ENCODE measurements at places on chromosomes 2 and 18.

DNA sequence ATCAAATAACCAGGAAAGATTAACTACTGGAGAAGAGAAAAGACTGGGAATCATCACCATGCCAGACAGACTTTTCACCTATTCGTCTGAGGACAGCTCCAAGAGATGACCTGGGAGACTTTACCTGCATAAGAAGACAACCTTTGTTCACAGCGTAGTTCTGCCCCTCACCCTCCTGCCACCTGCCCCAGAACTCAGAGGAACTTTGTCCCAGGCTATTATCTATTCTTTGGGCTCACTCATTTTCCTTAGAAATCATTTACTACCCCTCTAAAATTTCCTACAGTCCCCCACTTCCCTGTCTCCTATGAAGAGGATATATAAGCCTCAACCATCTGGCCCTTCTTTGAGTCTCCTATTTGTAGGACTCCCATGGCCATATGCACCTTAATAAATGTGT, 19.3 kb upstream of the COPS8 start:
- no peak for DNase-seq

- DNase-seq, result peak; percentile 8
These were observed 779.2 kb downstream of the CNTNAP5 start for GRCh38 chr2:124804014-124804940.

DNA sequence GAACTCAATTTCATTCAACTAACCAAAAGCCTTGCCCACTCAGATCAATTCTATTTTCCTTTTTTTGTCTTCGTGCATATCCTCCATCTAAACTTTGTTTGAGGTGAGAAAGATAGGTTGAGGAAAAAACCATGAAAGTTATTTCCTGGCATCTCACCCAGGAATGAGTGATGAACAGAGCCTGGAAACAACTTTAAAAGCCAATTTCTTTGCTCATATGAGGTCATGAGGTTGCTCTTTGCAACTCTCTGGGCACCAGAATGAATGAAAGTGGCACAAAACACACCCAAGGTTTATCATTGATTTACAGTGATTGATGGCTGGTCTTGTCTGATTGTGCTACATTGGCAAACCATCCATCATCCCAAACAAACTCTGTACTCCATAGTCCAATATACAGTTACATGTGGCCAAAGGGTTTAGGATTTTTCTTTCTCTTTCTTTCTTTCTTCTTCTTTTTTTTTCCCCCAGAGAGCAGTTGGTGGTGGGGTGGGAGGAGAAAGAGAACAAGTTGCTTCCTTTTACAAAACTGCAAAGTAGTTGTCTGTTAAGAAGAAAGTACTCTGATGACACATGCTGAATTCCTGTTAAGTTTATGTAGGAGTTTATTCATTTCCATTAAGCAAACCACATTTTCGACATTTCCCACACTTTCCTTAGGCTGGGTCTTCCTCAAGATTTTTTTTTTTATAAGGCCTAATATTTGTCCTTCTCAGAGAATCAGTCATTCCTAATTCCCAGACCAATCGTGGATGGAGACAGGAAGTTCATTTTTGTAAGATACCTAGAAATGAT, 575.9 kb upstream of the ZEB2 start:
- peak; percentile 79 for DNase-seq

GRCh38 chr2:233033672-233034071, 1.2 kb downstream of the NEU2 start:
- DNase-seq, result peak; percentile 81

DNA sequence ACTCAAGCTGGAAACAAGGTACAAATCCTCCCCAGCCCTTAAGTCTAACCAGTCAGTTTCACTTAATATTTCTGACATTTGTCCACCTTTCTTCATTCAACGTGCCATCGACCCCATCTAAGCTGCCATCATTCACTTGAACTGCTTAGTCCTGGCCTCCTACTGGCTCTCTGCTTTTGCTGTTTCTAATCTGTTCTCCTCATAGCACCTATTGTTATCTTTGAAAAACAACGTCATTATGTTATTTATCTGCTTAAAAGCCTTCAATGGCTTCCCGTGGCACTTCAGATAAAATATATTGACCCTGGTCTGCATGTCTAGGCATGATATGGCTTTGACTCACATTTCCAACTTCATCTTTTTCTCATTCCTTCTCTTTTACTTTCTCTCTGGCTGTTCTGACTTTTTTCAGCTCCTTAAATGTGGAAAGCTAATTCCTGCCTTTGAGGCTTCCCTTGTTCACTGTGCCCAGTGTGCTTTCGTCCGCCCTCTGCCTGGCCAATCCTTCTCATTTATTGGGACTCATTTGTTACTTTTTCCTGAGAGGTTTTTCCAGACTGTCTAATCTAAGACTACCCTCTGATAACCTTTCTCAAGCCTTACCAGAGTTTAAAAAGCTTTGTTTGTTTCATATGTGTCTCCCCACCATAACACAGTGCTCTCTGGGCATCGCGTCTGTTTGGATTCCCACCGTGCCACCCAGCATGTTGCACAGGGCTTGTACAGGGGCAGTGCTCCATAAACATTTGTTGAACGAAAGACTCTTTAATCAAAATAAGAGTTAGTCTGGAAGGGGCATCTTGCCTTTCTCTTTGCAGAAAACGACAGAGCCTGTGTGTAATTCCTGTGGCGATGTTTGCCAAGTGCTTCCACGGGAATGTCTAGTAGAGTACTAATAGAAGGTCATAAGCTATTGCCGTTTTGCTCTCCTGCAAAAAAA, 183.9 kb downstream of the FMNL2 start:
- no peak for DNase-seq

GRCh38 chr2:13227578-13227977, 510.8 kb downstream of the TRIB2 start:
- DNase-seq, result no peak

DNA sequence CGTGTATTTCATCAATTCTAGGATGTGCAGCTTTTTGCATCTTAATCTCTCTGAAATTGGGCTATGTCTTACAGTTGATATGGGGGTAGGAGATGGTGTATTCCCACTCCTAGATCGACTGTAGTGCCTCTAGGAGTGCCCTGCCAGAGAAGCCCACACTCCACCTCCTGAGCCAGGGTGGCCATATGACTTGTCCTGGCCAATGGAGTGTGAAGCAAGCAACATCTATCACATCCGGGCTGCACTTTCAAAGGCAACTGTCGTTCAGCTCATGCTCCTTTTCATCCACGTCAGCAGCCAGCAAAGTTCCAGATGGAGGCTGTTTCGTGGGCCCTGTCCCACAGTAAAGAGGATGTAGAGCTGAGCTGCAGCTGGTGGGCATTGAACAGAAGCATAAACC, 149.4 kb upstream of the SLC1A4 start:
- DNase-seq, result no peak

DNA sequence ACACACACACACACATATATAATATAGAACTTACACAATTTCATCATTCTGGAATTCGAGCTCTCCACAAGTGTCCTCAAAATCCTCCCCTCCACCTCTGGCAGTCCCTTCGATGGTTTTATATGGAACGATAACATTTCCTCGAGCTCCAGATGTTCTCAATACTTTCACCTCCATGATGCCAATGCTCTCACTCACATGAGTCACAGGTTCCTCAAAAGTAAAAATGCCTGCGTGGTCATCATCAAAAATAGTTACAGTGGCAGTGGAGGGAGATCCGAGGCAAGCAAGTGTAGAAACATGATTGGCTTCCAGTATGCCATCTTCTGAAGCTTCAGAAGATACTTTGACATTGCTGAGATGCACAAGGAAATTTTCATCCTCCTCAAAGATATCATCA, 23.5 kb downstream of the SLC8A1 start:
- DNase-seq, result peak; percentile 68

- peak; percentile 62 for DNase-seq
These were observed 636 bp downstream of the ARL4C start for GRCh38 chr2:234496055-234496834.

GRCh38 chr18:5515011-5515784, 28.6 kb downstream of the EPB41L3 start:
- no peak for DNase-seq

- no peak for DNase-seq
These were observed 340.0 kb upstream of the ETAA1 start for GRCh38 chr2:67057123-67057522.

DNA sequence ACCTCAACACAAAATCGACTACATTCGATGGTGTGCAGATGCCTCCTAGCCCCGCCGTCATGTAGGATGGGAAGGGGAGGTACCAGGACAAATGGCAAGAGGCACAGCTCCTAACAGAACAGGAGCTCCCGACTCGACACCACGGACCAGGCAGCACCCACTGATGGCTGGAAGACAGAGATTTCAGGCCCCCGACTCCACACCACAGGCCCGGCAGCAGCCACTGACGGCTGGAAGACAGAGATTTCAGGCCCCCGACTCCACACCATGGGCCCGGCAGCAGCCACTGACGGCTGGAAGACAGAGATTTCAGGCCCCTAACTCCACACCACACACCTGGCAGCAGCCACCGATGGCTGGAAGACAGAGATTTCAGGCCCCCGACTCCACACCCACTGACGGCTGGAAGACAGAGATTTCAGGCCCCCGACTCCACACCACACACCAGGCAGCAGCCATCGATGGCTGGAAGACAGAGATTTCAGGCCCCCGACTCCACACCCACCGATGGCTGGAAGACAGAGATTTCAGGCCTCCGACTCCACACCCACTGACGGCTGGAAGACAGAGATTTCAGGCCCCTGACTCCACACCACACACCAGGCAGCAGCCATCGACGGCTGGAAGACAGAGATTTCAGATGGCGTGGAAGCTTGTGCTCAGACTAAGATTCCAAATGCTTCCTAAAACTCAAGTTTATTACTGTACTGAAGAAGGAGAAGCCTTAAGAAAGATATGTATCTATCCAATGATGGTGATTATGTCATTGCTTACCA, 135.5 kb downstream of the EIPR1 start:
- DNase-seq, result no peak

- DNase-seq, result peak; percentile 10
These were observed 169.4 kb upstream of the CAVIN2 start for GRCh38 chr2:192016265-192016664.

- peak; percentile 60 for DNase-seq
These were observed 496.9 kb upstream of the HNMT start for GRCh38 chr2:137467246-137467862.

GRCh38 chr18:72100465-72101004, 443.6 kb downstream of the CBLN2 start:
- no peak for DNase-seq

DNA sequence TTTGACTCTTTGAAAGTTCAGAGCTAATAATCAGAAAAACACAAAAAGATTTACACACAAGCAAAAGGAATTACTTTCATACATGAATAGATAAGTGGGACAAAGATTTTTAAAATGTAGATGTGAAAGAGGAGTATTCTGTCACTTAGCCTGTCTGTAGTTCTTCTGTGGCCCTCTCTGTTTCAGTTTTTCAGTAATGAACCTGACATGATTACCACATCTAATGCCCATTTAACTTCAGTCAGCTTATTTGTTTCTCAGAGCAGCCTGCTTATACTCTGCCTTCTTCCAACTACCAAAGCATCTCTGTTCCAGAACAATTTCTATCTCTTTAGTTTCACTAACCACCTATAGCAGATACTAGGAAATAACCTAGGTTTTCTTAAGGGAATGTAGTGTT, 34.4 kb upstream of the ACADL start:
- no peak for DNase-seq
